ENCODE measurements at places on chromosomes 5 and 9.

GRCh38 chr9:112844771-112845542, 45.7 kb downstream of the SLC46A2 start:
- peak; percentile 44 for DNase-seq

DNA sequence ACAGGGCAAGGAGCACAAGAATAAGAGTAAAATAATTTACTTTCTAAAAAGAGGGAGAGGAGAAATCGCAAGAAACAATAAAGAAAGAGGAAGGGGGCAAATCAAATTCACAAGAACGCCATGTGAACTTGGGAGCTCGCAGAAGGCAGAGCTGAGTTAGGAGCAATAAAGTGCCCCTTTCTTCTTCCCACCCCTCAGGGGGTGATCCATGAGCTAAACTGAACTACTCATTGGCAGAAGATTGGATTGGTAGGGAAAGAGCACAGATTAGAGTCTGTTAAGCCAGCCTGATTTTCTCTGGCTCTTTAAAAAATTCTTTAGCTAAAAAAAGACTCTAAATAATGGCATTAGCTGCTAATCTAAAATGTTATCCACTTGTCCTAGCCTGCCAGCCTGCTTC, 307.5 kb downstream of the EBF1 start:
- no peak for DNase-seq

- DNase-seq = no peak
Measured at GRCh38 chr5:72314571-72315172, 5.4 kb downstream of the MRPS27 start.

DNA sequence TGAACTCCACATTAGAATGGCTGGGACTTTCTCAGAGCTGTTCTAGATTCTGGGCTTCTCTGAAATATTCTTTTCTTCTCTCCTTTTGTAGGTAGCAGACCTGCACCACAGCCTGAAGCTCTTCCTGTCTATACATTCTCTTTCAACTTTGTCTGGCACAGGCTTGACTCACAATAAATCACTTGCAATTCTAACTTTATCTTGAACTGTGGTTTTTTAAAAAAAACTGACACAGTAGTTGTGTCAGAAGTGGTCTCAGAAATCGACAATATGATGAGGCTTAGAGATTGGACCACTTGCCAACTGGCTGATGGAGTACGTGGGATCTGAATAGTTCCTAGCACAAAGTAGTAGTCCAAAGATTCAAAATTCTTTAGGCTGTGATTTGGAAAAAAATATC, 24.1 kb upstream of the CDH9 start:
- DNase-seq = no peak

DNA sequence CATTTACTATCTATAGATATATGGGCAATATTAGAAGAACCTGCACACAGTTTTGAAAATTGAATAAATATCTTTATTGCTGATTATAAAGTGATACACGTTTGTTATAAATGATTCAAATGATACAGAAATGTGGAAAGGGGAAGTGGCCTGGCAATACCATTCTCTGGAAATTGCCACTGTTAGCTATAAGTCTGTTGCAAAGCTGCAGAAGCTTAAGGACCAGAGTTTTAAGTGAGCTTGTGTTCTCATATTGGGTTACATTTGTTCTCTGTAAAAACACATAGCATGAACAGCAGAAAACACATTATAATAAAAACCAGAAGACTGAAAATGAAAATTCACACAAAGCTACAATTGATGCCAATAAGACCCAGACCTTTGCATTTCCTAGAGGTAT, 59.6 kb downstream of the RASGRF2 start:
- DNase-seq = no peak

DNA sequence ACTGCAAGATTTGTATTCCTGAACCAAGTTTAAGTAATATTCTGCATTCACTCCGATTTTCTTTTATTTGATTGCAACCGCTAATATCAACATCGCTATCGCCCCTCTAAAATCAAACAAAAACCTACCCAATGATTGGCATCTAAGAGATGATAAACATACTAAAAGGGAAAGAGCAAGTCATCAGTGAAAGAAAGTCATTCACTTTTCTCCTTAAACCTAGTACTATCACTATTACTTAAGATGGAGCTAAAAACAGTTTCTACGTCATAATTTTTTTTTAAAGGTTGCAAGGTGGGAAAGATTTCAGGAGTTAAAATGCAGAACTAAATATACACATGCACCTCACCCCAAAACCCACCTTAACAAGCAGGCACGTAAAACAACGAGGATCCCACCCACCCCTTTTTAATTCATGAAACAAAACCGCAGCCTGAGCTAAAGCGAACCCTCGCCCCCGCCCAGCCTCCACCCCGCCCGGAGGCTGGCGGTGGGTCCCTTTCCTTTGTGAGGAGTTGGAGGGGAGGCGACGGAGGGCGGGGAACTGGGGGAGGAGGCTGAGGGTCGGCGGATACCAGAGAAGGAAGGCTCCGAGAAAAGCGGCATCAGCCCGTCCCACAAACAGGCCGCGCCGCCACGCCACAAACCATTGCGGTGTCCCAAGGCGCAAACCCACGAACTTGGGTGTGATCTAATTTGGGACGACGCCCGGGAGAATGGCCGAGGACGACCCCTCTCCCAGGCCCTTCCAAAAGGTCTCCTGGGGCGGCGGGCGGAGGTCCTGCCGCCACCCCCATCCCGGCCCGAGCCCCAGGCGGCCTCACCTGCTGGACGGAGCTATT, 861 bp downstream of the UBQLN1 start:
- DNase-seq = no peak

DNA sequence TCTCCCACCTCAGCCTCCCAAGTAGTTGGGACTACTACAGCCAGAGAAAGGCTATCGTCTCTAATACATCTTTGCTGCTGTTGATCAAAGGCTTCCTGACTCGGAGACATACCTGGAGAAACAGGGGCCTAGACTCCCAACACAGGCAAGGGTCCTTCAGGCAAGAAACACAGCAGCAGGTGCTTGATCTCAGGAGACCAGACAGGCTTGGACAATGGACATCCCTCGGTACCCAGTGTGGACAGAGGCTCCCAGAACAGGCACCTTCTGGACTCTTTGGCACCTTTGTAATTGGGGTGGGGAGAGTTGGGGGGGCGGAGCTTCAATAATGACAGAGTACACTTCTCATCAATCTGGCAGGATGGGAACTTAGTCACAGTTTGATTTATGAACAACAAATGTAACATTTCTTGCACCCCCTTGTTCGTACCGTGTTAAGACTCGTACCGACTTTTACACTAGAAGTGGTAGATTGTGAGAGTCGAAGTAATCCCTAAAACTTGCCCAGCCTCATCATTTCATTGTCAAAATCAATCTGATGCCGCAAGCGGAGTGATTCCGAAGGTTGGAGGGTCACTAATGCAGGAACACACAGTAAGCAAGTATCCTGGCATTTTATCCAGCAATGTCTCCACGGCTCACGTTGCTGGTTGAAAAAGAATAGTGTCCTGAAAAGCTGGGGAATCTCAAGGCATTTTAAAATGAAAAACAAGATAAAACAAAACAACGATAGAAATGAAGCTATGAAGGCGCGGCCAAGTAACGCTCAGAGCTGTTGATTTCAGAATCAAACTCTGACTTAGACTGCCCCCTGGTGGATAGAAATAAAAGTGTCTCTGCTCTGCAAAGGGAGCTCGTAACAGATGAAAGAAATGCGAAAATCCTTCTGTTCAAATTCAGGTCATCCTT, 46.4 kb upstream of the STK32A start:
- DNase-seq = peak; percentile 31

- no peak for DNase-seq
Measured at GRCh38 chr5:73160239-73160671, 12.7 kb upstream of the TMEM174 start.
